Endothelial cell (in vitro differentiated cells): ENCODE measurements at places on chromosomes 2 and 18.
A peak's percentile ranks its signal among the peaks of the same experiment; 100 is the strongest.

- DNase-seq, result no peak
These were observed 24.0 kb downstream of the R3HDM1 start for GRCh38 chr2:135555311-135555710.

DNA sequence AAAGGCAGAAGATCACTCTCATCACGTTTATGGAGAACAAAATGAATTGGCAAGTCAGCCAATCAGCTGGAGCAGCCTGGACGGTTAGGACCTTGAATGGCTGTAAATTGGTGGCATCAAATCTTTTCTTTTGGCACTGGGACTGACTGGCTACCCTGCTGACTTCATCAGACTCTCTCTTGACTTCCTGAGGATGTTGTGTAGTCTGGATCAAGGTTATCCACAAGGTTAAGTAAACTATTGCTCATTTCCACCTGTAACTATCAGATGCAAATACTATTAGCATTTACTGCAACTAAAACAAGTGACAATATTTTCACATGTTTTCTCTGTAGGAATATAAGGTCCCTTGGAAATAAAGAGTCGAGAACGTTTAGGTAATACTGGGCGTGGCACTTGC is 134.3 kb upstream of the RASGRP3 start:
- DNase-seq, result no peak

DNA sequence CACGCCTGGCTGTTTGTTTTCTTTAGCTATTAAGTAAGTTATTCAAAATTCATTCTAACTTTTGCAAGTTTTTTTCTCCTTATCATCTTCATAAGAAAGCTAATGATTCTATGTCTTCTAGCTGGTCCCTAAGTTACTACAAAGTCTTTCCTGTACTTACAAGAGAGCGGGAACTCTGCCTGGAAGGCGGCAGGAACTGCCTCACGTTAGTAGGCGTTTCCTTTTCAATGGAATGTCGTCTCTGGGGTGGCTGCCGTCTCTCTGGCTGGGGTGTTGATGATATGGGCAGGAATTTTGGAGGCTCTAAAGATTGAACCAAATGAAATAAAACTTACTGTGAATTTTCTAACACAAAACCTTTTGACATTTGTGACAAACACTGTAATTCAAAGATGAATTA is 55.5 kb downstream of the PRELID3A start:
- peak; percentile 9 for DNase-seq

GRCh38 chr2:228600265-228600664 is 418.8 kb upstream of the SPHKAP start:
- DNase-seq, result no peak

- DNase-seq, result no peak
These were observed 323.7 kb downstream of the ARHGAP15 start for GRCh38 chr2:143452817-143453451.

DNA sequence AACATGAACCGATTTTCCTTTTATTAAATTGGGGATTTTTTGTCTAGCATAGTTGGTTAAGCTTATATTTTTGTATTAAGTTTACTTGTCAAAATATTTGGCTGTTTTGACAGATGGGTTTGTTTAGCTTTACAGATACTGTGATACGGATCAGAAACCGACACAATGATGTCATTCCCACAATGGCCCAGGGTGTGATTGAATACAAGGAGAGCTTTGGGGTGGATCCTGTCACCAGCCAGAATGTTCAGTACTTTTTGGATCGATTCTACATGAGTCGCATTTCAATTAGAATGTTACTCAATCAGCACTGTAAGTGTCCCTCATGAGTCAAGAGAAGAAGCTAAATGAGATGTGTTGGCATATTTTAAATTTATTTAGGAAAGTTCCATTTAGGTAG is 8.5 kb downstream of the PDK1 start:
- no peak for DNase-seq

- DNase-seq, result no peak
These were observed 24.5 kb upstream of the MMADHC start for GRCh38 chr2:149612122-149612521.

- DNase-seq, result no peak
These were observed 10.1 kb downstream of the HDAC4 start for GRCh38 chr2:239390546-239391285.

- DNase-seq, result no peak
These were observed 176.9 kb upstream of the SESTD1 start for GRCh38 chr2:179441551-179441950.

DNA sequence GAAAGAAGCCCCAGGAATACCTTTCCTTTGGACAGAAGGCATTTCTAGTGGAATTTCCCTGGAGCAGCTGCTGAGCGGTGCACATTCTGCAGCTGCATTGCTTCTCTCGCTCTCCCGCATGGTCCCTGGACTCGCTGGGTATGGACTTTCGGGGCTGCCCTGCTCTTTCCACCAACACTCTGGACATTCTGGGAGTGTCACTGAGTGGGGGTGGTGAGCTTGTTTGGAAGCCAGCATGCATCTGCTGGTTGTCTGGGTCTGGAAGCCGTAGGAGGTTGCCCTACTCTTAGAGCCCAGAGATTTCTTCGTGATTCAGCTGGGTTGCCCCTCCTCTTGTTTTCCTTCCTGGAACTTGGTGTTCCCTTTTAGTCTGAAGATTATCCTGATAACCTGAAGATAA is 52.6 kb downstream of the TWIST2 start:
- no peak for DNase-seq

GRCh38 chr2:237896956-237897355 is 37.5 kb downstream of the RAMP1 start:
- DNase-seq, result no peak

GRCh38 chr2:42881732-42882131 is 89.3 kb upstream of the HAAO start:
- DNase-seq, result no peak

DNA sequence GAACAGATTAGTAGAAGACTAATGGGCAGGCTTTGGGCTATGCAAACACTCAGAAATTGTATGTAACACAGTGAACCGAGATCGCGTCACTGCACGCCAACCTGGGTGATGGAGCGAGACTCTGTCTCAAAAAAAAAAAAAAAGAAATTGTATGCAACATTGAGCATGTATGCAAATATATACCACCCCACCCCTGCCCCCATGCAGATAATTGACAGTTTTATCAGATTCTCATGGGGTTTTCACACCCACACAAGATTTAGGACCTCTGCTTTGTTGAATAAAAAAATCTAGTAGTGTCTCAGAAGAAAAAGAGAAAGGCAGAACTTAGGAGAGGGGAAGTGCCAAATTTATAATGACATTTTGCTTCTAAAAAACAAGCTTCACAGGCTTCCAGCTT is 131.6 kb upstream of the FN1 start:
- no peak for DNase-seq

DNA sequence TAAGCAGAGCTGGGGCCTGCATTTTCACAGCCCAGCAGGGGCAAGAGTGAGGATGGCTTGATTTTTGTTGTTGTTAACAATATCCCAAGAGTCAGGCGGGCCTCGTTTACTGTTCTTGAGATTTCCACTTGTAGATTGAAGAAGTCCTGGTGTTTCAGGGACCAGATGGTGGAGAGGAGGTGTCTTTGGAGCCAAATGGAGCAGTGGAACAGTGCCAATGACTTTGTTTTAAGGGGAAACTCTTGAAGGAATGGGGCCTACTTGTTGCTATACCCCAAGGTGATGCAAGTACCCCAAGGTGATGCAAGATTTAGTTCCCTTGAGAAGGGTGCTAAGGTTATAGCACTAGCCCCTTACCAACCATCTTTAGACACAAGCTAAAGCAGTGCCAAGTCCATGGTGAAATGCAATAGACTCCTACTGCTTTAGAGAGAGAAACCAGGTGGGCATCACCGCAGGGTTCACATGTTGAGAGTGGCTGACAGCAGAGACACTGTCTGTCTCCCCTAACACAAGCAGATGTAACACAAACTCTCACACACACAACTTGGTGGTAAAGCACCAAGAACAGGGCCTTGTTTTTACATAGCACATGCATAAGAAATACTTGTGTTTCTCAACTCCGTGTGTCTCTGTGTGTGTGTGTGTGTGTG is 44.0 kb downstream of the HK2 start:
- no peak for DNase-seq

DNA sequence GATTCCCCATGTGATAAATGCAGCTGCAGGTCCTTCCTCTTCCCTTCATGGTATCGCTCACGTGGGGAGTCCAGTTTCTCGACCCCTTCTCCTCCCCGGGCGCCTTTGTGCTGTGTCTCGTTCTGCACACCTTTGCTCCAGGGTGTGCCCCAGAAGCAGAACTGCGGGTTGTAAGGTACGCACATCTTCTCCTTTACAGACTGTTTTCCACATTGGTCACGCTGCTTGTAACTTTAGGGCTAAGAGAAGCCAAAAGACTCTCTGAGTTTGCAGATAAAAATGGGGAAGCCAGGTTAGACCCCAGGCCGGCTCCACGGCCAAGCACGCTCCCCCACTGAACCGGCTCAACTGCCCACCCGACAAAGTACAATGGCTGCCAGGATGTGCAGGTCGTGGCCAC is 45.9 kb upstream of the TFCP2L1 start:
- no peak for DNase-seq

GRCh38 chr2:240527153-240527750 is 30.5 kb downstream of the ANKMY1 start:
- no peak for DNase-seq

DNA sequence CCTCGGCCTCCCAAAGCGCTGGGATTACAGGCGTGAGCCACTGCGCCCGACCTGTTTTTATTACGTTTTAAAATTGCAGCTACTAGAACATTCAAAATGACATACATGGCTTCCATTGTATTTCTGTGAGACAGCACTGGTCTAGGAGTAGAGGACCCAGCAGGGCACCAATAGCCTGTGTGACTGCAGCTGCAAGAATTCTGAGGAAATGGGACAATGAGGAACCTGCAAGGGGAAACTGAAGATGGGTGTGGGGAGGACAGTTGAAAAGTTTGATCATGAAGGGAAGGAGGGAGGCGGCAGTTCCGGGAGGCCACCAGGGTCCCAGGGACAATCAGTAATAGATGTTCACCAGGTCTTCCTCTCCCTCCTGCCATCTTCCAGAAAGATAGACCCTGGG is 13.9 kb upstream of the DNPEP start:
- no peak for DNase-seq

GRCh38 chr2:54619660-54620231 is 103.7 kb upstream of the EML6 start:
- DNase-seq, result no peak

DNA sequence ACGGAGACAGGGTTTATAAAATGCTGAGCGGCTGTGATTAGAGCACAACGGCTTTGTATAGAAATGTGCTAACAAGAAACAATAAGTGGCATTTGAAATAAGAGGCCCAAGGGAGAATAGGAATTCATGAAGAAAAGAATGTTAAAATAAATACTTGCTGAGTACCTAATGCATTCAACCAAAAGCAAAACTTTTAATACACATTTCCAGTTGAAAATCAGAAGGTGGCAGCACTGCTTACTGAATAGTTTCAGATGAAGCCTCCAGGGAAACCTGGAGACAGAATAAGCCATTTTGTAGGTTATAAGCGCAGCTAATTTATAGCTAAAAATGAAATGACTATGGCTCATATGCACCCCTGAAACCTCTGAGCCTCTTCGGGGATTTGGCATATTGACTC is 286.6 kb downstream of the DPP10 start:
- DNase-seq, result no peak

GRCh38 chr18:4283746-4284291 is 171.3 kb downstream of the DLGAP1 start:
- DNase-seq, result no peak

GRCh38 chr2:111202266-111203040 is 81.7 kb downstream of the BCL2L11 start:
- no peak for DNase-seq

- no peak for DNase-seq
These were observed 36.1 kb downstream of the SDC1 start for GRCh38 chr2:20188851-20189250.

GRCh38 chr18:6878556-6879297 is 149.2 kb downstream of the ARHGAP28 start:
- no peak for DNase-seq

- DNase-seq, result no peak
These were observed 172.9 kb downstream of the MAIP1 start for GRCh38 chr2:200128296-200128695.

GRCh38 chr2:2107627-2108026 is 223.4 kb downstream of the MYT1L start:
- no peak for DNase-seq

GRCh38 chr2:119231975-119232665 is 8.5 kb downstream of the STEAP3 start:
- DNase-seq, result no peak

- no peak for DNase-seq
These were observed 99.9 kb downstream of the SS18 start for GRCh38 chr18:25990473-25990872.

- no peak for DNase-seq
These were observed 2.2 kb upstream of the SERTAD2 start for GRCh38 chr2:64655873-64656272.

DNA sequence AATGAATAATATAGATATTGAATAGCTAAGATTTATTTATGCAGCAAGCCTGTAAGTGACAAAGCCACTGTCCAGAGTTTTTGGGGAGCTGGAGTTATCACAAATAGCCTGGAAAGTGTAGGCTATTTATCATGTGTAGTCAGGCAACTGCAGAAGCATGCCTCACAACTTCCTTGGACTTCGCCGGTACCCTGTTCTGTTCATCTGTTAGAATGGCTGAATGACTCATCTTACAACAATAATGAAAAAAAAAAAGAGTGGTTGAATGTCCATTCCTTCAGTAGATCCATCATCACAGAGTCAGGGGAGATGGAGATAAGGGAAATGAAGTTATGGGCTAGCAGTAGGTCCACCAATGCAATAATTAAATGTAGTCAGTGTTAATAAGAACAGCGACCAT is 24.0 kb upstream of the ATP5MC3 start:
- DNase-seq, result no peak

DNA sequence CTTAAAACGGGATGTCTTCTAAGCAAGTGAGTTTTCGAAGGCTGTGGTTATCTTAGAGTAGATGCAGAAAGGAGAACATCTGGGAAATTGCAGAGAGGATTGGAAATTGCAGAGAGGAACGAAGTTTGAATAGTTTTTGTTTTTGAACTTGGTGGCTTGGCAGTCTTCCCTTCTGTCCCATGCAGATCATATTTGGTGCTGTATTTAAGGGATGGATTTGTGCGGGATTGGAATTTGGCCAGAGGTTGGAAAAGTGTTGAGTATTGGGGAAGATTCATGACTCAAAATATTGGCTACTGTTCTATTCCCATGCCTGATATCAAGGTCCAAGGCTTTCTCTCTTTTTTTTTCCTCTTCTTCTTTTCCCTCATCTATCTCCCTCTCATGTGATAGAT is 18.2 kb downstream of the PTPRM start:
- no peak for DNase-seq

GRCh38 chr2:239758279-239758877 is 266.8 kb downstream of the NDUFA10 start:
- no peak for DNase-seq

DNA sequence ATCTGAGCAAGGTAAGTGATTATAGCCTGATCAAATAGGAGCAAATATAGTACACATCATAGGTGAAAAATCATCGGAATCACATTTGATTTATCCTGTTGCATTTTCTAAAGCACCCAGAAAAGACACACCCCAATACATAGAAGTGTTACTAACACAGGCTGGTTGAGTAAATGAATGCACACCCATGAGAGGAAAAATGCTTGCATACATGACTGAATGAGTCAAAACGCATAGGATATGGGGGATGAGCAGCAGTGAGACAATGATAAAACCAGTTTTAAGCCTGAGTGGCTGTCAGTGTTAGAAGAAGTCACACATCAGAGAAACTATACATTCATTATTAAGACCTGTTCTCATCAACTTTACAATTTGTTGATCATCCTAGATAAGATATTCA is 449.6 kb upstream of the CDH20 start:
- no peak for DNase-seq
